H7 (cell line): ENCODE measurements at places on chromosomes 3 and 15. TPM values are rescaled to one million over a fixed set of nuclear protein-coding genes. Genes with fewer than 3 reads are reported as not detected.

MME gene
- total RNA-seq, result 2.8 and 4.8 TPM in 2 replicates

SI gene
- total RNA-seq, result not detected in 2 replicates

LINGO1 gene
- total RNA-seq, result 10.6 and 11.9 TPM in 2 replicates

ANKRD34C gene
- total RNA-seq, result not detected in 2 replicates

KCNAB1 gene
- total RNA-seq, result 0.42 TPM in 1 of 2 replicates, not detected in the other

COL8A1 gene
- total RNA-seq, result 0.59 and 1.2 TPM in 2 replicates

GOLGA8G gene
- not detected in 2 replicates for total RNA-seq

ACP3 gene
- total RNA-seq, result 0.62 and 2.5 TPM in 2 replicates

ZPLD1 gene
- not detected in 2 replicates for total RNA-seq

CCRL2 gene
- total RNA-seq, result not detected in 2 replicates

EEF1AKMT4 gene
- 10.1 and 15.2 TPM in 2 replicates for total RNA-seq

SERINC4 gene
- 0.22 and 0.38 TPM in 2 replicates for total RNA-seq

THSD4 gene
- 3.3 and 3.9 TPM in 2 replicates for total RNA-seq

C2CD4A gene
- not detected in 2 replicates for total RNA-seq

PRC1 gene
- total RNA-seq, result 143 and 195 TPM in 2 replicates

CEP19 gene
- total RNA-seq, result 1.8 and 3.7 TPM in 2 replicates

DNASE1L3 gene
- not detected in 2 replicates for total RNA-seq

CCR8 gene
- total RNA-seq, result 0.15 TPM in 1 of 2 replicates, not detected in the other

SPTSSB gene
- 0.07 and 0.31 TPM in 2 replicates for total RNA-seq

GOLGA8M gene
- total RNA-seq, result not detected in 2 replicates

KBTBD8 gene
- total RNA-seq, result 6.7 and 11.8 TPM in 2 replicates

ULK4 gene
- total RNA-seq, result 6.6 and 12.8 TPM in 2 replicates

TMEM108 gene
- total RNA-seq, result 2.1 and 3.5 TPM in 2 replicates

RHCG gene
- total RNA-seq, result 0.67 TPM in 1 of 2 replicates, not detected in the other

ALDH1A3 gene
- 25.6 and 25.9 TPM in 2 replicates for total RNA-seq

MKRN2OS gene
- total RNA-seq, result not detected in 2 replicates

FNDC3B gene
- 24.2 and 28.7 TPM in 2 replicates for total RNA-seq

MITF gene
- total RNA-seq, result 0.21 and 0.30 TPM in 2 replicates

FSTL1 gene
- 318 and 343 TPM in 2 replicates for total RNA-seq

MRPL46 gene
- 29.7 and 31.9 TPM in 2 replicates for total RNA-seq

MAP1A gene
- total RNA-seq, result 0.67 and 1.8 TPM in 2 replicates

NPAP1 gene
- total RNA-seq, result not detected in 2 replicates

CFAP92 gene
- total RNA-seq, result 0.87 and 1.7 TPM in 2 replicates

GOLGA8S gene
- total RNA-seq, result not detected in 2 replicates

COL6A5 gene
- total RNA-seq, result not detected in 2 replicates

SLC12A1 gene
- 0.14 and 0.26 TPM in 2 replicates for total RNA-seq

XCR1 gene
- total RNA-seq, result not detected in 2 replicates

CFAP100 gene
- 0.24 and 1.5 TPM in 2 replicates for total RNA-seq

ADIPOQ gene
- total RNA-seq, result not detected in 2 replicates

CORO2B gene
- total RNA-seq, result 3.8 and 5.4 TPM in 2 replicates

RBM6 gene
- 41.6 and 72.7 TPM in 2 replicates for total RNA-seq

ITGA11 gene
- total RNA-seq, result 0.03 and 0.07 TPM in 2 replicates

IL5RA gene
- not detected in 2 replicates for total RNA-seq

SPATA12 gene
- total RNA-seq, result 0.14 TPM in 1 of 2 replicates, not detected in the other

DLEC1 gene
- total RNA-seq, result 0.33 and 1.3 TPM in 2 replicates

UBAP1L gene
- 0.14 and 1.6 TPM in 2 replicates for total RNA-seq

CAPN3 gene
- not detected in 2 replicates for total RNA-seq

C3orf22 gene
- not detected in 2 replicates for total RNA-seq

ZBTB47 gene
- 5.1 and 8.0 TPM in 2 replicates for total RNA-seq

GRIP2 gene
- 2.2 and 2.9 TPM in 2 replicates for total RNA-seq

FGD5 gene
- total RNA-seq, result 19.8 and 25.8 TPM in 2 replicates

AHSG gene
- not detected in 2 replicates for total RNA-seq

RTF1 gene
- total RNA-seq, result 24.9 and 40.2 TPM in 2 replicates

CCR9 gene
- total RNA-seq, result not detected in 2 replicates

PRSS50 gene
- total RNA-seq, result 0.07 and 0.92 TPM in 2 replicates

ASB14 gene
- 0.03 and 0.04 TPM in 2 replicates for total RNA-seq

FOXP1 gene
- 22.4 and 24.7 TPM in 2 replicates for total RNA-seq

HYAL1 gene
- total RNA-seq, result 5.4 and 8.2 TPM in 2 replicates
